ENCODE measurements at places on chromosomes 16 and 17.

GRCh38 chr16:67429799-67430503 lies 970 bp upstream of the HSD11B2 start:
- DNase-seq = no peak

GRCh38 chr17:66422186-66422585 lies 119.8 kb downstream of the PRKCA start:
- DNase-seq = no peak

- DNase-seq = no peak
These were observed 5.9 kb downstream of the RPUSD1 start for GRCh38 chr16:782258-782657.

GRCh38 chr16:1282324-1282973 lies 26.6 kb downstream of the TPSD1 start:
- DNase-seq = no peak

GRCh38 chr17:4572131-4572530 lies 11.8 kb upstream of the GGT6 start:
- no peak for DNase-seq

- no peak for DNase-seq
These were observed 44.9 kb upstream of the METRNL start for GRCh38 chr17:83034525-83034924.

GRCh38 chr17:66830451-66830850 lies 4.5 kb upstream of the CACNG5 start:
- DNase-seq = no peak

DNA sequence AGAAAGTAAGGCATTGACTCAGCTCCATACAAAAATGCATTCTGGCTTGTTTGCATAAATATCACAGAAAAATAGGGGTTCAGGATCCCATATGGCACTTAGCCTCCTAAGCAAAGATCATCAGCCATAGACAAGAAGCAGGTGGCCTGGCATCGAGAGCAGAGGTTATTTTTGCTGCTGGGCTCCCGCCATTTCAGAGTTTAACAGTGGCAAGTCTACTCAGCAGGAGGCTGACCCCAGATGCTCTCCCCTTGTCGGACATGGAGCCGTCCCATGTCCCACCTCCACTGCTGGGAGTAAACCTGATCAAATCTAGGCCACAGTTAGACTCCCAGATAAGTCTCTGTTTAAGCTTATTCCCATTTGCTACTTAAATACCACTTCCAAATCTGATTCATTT lies 269.1 kb downstream of the FTO start:
- DNase-seq = no peak

- DNase-seq = no peak
These were observed 27.1 kb downstream of the GPR142 start for GRCh38 chr17:74394275-74394950.

DNA sequence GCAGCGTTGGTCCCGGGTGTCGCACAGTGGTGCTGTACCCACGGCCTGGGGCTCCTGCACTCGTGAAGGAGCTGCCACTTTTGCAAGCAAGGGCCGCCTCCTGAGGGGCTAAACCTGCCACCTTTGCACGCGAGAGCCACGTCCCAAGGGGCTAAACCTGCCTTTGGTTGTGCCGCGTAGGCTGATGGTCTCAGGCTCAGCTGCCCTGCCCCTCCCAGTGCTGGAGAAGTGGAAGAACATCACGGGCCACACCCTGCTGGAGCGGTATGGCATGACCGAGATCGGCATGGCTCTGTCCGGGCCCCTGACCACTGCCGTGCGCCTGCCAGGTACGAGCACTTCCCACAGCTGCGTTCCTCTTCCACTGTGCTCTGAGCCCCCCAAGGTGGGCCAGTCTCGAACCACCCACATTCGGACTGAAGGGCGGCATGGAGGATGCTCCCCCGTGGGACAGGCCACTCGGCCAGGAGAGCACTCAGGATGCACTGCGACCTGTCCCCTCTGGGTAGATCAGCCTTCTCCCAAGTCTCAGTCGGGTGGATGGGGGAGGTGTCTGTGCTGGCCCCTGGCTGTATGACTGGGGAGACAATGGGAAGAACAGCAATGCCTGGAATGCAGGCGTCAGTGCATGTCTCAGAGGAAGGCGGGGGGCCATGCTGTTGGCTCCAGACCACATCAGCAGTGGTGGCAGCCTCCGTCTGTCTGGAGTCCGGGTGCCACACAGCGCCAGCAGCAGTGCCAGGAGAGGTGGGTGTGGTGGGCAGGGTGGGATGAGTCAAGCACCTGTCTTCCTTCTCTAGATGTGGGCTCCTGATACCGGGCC lies 20.7 kb downstream of the ACSF3 start:
- DNase-seq = no peak

DNA sequence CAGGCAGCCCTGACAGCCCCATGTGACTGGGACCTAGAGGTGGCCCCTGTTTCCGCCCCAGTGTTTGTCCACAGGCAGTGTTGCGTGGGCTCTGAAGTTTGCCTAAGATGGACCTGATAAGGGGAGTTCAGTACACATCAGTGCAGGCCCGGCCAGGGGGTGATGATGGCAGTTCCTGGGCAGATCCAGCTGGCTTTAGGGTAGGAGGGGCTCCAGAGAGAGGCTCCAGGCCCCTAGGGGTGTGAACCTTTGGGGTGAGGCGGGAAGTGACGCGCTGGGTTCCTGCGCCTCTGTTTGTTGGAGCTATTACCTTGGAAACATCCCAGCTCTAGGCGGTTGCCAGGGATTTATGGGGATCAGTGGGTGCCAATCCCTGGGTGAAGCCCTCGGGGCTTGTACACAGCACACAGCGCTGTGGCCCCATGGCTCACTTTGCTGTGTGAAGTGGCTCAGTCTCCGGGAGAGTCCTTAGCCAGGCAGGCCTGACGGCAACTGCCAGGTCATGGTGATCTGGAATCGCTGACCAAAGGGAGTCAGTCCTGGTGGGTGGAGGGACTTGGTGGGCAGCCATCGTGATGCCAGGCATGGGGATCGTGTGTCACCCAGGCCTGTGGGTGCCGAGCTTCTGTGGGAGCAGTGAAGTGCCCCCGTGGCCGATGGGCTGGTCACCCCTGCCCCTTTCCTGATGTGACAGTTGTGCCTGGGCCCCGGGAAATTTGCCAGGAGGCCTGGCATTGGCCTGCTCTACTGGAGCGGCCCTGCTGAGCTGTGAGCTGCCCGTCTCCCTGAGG lies 146.1 kb downstream of the SEC14L1 start:
- no peak for DNase-seq

GRCh38 chr17:1496869-1497268 lies 4.4 kb upstream of the MYO1C start:
- no peak for DNase-seq

GRCh38 chr17:19003543-19004420 lies 782 bp downstream of the FAM83G start:
- DNase-seq = no peak

GRCh38 chr17:62692721-62693431 lies 65.4 kb downstream of the MRC2 start:
- DNase-seq = no peak

GRCh38 chr16:47847220-47847970 lies 308.4 kb downstream of the ABCC12 start:
- DNase-seq = no peak

GRCh38 chr16:12742741-12743140 lies 60.9 kb downstream of the CPPED1 start:
- no peak for DNase-seq

GRCh38 chr16:31201582-31202413 lies 762 bp downstream of the PYCARD start:
- peak; percentile 41 for DNase-seq
